ENCODE measurements at places on chromosomes 1 and 21. TPM values are rescaled to one million over a fixed set of nuclear protein-coding genes. Genes with fewer than 3 reads are reported as not detected.

GRCh38 chr1:108830119-108831008, 26.5 kb downstream of the AKNAD1 start:
- peak; percentile 95 for DNase-seq

DNA sequence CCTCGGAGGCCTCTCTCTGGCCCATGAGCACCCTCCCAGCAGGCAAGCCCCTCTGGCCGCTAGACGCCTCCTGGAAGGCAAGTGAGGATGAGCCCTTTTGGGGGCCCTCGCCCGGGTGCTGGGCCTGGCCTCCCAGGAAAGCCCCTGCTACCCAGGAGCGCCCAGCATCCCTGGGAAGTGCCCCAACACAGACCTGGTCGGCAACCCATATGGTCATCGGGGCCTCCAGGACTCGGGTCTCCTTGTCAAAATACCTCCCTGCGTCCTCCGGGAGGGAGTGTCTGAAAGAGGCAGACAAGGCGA, 21.0 kb upstream of the TMEM52 start:
- no peak for DNase-seq

DNA sequence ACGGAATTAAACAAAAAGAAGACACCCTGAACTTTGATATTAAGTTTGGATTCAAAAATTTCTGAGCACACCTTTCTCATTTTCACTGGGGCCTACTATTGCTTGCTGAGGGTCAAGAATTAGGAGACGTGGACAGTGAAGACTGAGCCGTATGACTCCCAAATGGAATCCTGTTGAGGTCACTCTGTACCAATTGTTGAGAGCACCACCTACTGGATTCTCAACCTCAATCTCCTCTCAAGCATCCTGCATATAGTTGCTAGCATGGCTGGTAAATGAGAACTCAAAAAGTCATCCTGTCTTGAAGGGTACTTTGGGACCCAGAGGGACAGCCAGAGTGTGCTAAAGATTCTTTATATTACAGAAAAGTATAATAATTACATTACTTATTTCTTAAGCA, 20.2 kb upstream of the MTR start:
- peak; percentile 26 for DNase-seq

GRCh38 chr1:14263225-14263624, 335.3 kb upstream of the KAZN start:
- DNase-seq = no peak

Gene CCDC185
- total RNA-seq = not detected

DNA sequence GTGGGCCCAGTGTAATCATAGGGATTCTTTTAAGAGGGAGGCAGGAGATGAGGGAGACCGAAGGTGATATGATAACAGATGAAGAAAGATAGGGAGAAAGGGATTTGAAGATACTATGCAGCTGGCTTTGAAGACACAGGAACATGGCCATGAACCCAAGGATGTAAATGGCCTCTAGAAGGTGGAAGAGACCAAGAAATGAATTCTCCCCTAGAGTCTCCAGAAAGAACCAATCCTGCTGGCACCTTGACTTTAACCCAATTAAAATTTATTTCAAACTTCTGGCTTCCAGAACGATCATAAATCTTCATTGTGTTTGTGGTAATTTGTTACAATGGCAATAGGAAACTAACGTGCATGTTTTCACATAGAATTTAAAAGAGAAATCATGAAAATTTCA, 95.0 kb upstream of the GORAB start:
- no peak for DNase-seq
